ENCODE measurements at places on chromosomes 16 and 17. TPM values are rescaled to one million over a fixed set of nuclear protein-coding genes. Genes with fewer than 3 reads are reported as not detected.

DNA sequence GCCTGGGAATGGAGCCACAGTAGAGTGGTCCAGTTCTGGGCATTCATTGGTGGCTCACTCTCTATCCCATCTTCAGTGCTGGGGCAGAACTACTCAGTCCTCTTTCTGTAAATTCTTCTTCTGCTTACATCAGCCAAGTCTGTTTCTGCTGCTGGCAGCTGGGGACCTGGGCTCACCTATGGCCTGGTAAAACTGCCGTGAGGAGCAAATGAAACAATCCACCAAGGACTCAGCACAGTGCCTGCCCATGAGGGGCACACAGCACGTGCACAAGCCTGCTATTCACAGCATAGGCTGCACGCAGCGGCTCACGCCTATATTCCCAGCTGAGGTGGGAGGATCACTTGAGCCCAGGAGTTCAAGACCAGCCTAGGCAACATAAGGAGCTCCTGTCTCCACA, 30.9 kb upstream of the SNN start:
- peaks cover 69% of the 10 kb centered on the region for H3K4me1 ChIP-seq
- DNase-seq = no peak
- peaks cover 24% of the 10 kb centered on the region for H3K36me3 ChIP-seq
- H3K27ac ChIP-seq = peak overlapping the region; percentile 48

- no peak for DNase-seq
- H3K27ac ChIP-seq = peak overlapping the region; percentile 99
- peak overlapping the region; percentile 97 for H3K4me3 ChIP-seq
- peaks cover 22% of the 10 kb centered on the region for H3K4me1 ChIP-seq
- no peaks in the 10 kb centered on the region for H3K27me3 ChIP-seq
Observed at GRCh38 chr16:22299036-22299435, 1.8 kb downstream of the POLR3E start.

GRCh38 chr17:31900877-31901276, 631 bp downstream of the UTP6 start:
- H3K27me3 ChIP-seq = no peaks in the 10 kb centered on the region
- no peaks in the 10 kb centered on the region for H3K4me1 ChIP-seq
- H3K4me3 ChIP-seq = no peak overlapping the region
- H3K27ac ChIP-seq = no peak overlapping the region
- peaks cover 22% of the 10 kb centered on the region for H3K36me3 ChIP-seq
- no peak for DNase-seq

DNA sequence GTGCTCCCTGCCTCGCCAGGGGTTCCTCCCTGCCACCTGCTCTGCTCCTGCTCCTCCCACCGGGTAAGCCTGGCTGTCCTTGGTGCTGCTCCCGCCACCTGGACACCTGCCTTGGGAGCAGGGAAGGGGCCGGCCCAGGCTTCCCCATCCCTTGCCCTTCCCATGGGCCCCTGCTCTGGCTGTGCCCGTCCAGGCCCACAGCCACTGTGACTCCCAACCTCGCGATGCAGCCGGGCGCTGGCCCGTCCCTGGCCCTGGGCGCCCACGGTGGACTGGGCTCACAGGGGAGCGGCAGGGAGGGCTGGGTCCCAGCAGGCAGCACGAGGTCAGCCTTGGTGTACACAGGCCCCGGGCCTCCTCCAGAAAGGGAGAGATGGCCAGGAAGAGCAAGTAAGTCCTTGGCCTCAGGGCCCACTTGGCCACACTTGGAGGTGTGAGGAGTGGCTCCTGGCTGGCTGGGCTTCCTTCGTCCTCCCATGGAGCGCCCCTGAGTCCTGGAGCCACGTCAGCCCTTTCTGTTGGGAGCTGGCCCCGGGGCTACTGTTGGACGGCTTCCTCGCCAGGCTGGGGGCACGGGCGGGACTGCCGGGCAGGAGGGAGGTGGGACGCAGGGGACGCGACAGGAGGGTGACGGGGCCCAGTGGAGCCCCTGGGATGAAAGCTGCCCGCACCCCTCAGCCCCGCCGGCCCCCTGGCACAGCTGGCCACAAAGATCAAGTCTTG, 15.3 kb downstream of the ENGASE start:
- peaks cover 23% of the 10 kb centered on the region for H3K36me3 ChIP-seq
- no peak for DNase-seq
- peaks cover 32% of the 10 kb centered on the region for H3K27me3 ChIP-seq
- no peaks in the 10 kb centered on the region for H3K4me1 ChIP-seq
- no peak overlapping the region for H3K4me3 ChIP-seq
- no peak overlapping the region for H3K27ac ChIP-seq

- no peak overlapping the region for H3K4me3 ChIP-seq
- no peak overlapping the region for H3K27ac ChIP-seq
- no peaks in the 10 kb centered on the region for H3K4me1 ChIP-seq
- H3K36me3 ChIP-seq = no peaks in the 10 kb centered on the region
- DNase-seq = no peak
Observed at GRCh38 chr16:12658506-12658905, 145.2 kb downstream of the CPPED1 start.

GRCh38 chr16:64617836-64618476, 503.9 kb downstream of the CDH11 start:
- no peak for DNase-seq
- no peaks in the 10 kb centered on the region for H3K4me1 ChIP-seq
- no peaks in the 10 kb centered on the region for H3K27me3 ChIP-seq
- no peak overlapping the region for H3K27ac ChIP-seq

DNA sequence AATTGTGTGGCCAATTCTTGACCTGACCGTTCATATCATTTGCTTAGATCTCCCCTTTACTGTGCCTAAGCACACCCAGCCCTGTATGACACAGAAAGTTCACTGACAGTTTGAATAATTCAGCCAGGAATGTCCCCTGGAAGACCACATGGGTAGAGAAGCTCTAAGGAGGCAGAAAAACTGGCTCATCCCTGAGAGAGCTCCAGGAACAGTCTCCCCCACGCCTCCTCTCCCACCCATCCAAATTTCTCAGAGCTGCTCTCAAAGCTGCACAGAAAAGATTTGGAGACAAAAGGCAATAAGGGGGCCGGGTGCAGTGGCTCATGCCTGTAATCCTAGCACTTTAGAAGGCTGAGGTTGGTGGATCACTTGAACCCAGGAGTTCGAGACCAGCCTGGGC, 11.2 kb downstream of the PRAC1 start:
- no peak for DNase-seq
- no peaks in the 10 kb centered on the region for H3K4me1 ChIP-seq
- H3K27me3 ChIP-seq = peaks cover 65% of the 10 kb centered on the region
- H3K36me3 ChIP-seq = no peaks in the 10 kb centered on the region
- H3K4me3 ChIP-seq = no peak overlapping the region
- no peak overlapping the region for H3K27ac ChIP-seq

DNA sequence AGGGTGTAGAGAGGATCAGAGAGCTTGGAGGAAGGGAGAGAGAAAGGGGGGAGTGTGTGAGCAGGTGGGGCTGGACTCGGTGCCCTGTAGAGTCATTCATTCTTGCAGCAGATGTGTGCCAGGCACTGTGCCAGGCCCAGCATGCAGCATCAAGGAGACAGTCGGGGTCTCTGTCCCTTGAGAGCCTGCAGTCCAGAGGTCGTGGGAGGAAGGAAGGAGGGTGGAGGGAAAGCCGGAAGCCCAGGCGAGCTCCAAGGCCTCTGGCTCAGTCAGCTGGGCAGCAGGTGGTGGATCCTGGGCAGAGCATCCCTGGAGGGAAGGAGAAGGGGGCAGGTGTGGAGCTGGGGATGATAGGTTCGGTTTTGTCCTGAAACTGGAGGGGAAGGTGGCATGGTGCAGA, 27.5 kb downstream of the EPN2 start:
- H3K4me3 ChIP-seq = no peak overlapping the region
- no peak for DNase-seq
- no peaks in the 10 kb centered on the region for H3K27me3 ChIP-seq
- peaks cover 11% of the 10 kb centered on the region for H3K36me3 ChIP-seq
- H3K4me1 ChIP-seq = peaks cover 16% of the 10 kb centered on the region

- no peaks in the 10 kb centered on the region for H3K4me1 ChIP-seq
- no peak for DNase-seq
- no peak overlapping the region for H3K27ac ChIP-seq
- H3K27me3 ChIP-seq = peaks cover 34% of the 10 kb centered on the region
- H3K36me3 ChIP-seq = no peaks in the 10 kb centered on the region
Observed at GRCh38 chr17:56577843-56578204, 15.7 kb upstream of the NOG start.

DNA sequence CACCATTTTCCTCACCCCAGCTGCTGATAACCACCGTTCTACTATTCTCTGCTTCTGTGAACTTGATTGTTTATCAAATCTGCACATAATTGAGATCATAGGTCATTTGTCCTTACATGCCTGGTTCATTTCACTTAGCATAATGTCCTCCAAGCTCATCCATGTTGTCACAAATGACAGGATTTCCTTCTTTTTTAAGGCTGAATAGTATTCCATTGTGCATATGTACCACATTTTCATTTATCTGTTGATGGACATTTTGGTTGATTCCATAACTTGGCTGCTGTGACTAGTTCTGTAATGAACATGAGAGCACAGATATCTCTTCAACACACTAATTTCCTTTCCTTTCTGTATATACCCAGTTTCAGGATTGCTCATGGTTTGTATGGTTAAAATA, 225.3 kb upstream of the TBX2 start:
- no peaks in the 10 kb centered on the region for H3K4me1 ChIP-seq
- no peak overlapping the region for H3K4me3 ChIP-seq
- no peak for DNase-seq
- H3K27ac ChIP-seq = no peak overlapping the region

DNA sequence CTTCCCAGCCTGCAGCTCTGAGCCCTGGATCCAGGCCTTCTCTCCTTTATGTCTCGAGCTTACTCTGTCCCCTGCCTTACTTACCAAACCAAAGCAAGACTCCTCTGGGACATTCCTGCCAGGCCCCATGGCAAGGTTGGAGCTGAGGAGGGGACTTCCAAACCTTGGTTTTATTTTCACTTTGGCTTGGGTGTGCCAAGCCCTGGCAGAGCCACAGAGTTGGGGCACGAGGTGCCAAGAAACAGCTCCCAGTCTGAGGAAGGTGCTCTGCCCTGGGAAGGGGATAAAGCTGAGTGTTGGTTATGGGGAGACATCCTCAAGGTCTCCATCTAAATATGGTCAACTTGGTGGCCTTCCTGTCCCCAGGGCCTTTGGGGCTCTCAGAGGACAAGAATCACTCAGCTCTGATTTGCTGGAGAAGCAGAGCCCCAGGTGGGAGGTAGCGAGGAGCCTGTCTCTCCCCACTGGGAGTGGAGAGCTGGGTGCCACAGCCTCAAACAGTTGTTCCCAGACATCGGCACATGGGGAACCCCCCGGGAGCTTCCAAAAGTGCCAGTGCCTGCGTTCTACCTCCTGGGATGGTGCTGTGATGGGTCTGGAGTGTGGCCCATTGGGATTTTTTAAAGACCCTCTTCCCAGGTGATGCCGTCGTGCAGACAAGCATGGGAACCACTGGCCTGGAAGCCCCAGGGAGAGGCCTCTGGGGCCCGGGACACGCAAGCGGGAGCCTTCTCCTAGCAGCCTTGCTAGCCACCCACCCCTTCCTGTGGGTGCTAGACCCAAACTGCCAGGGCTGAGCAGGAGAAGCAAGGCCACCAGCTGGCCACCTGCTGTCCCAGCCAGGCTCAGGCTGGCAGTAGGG, 10.3 kb downstream of the NLRC5 start:
- H3K4me3 ChIP-seq = no peak overlapping the region
- no peaks in the 10 kb centered on the region for H3K4me1 ChIP-seq

GRCh38 chr16:7111265-7111664, 221.4 kb upstream of the RBFOX1 start:
- H3K27me3 ChIP-seq = no peaks in the 10 kb centered on the region
- DNase-seq = no peak
- no peaks in the 10 kb centered on the region for H3K36me3 ChIP-seq
- H3K4me1 ChIP-seq = no peaks in the 10 kb centered on the region

DNA sequence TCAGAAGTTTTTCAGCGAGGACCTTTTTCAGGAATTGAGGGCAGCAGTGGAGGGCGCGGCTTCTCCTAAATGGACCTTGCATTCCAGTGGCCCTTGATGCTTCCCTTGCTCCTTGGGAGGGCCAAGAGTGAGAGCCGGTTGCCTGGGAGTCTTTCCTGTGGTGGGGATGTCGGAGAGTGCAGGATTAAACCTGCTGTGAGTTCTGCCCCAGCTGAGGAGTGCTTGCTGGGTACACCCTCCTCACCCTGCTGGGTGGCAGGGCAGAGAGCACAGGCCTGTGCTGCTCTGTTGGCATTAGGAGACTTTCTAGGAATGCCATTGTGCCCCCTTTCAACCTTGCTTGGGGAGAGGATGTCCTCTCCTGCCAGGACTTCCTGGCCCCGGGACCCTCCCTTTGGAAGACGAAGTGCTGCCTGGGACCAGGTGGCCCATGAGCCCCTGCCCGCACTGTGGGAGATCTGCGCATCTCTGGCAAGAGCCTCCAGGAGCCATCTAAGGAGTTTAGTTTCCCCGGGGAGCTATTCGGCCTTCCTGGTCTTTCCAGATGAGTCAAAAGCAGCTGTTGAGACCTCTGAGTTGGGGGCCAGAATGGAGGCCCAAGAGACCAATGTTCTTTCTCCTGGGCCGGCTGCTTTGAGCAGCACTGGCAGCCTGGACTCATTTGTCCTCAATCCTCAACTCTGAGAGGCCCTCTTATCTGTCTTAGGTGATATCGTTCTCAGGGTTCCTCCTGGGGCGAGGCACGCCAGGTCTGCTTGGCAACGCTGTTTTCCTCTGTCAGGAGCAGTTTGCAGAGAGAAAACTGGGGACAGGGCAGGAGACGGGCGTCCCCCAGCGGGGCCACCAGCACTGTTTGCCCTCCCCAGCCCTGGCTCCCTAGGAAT, 5.6 kb downstream of the LLGL2 start:
- no peak for DNase-seq
- peak overlapping the region; percentile 41 for H3K4me3 ChIP-seq
- H3K27me3 ChIP-seq = no peaks in the 10 kb centered on the region
- peaks cover 45% of the 10 kb centered on the region for H3K4me1 ChIP-seq

DNA sequence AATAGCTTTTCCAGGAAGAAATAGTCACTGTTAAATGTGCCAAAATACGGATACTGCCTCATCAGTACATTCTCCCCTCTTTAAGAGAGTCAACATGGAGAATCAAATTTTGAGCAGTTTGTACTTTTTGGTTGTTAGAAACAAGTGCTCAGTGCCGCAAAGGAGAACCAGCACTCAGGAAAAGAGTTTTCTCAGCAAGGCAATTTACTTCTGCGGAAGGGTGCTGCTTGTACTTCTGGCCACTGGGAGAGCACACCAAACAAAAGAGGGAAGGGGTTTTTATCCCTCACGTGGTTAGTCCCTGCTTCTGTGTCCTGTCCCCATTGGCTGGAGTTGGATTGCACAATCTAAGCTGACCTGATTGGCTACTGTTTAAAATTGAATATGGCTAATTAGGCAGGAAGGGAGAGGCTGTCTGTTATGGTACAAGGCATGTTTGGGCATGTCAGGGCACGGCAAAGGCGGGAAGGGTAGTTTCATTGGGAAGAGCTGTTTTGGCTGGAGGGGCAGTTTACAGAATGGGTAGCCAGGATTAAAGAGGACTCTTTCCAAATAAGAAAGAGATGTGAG, 499.3 kb downstream of the CDH13 start:
- no peaks in the 10 kb centered on the region for H3K4me1 ChIP-seq
- H3K27me3 ChIP-seq = no peaks in the 10 kb centered on the region
- H3K27ac ChIP-seq = no peak overlapping the region
- no peaks in the 10 kb centered on the region for H3K36me3 ChIP-seq

GRCh38 chr16:78985716-78986605, 614.6 kb downstream of the MAF start:
- peaks cover 51% of the 10 kb centered on the region for H3K4me1 ChIP-seq
- H3K36me3 ChIP-seq = peaks cover 17% of the 10 kb centered on the region
- H3K4me3 ChIP-seq = peak overlapping the region; percentile 68
- H3K27ac ChIP-seq = peak overlapping the region; percentile 82
- DNase-seq = peak; percentile 25
- H3K27me3 ChIP-seq = no peaks in the 10 kb centered on the region

GRCh38 chr16:14345512-14346115, 274.5 kb downstream of the MRTFB start:
- H3K27me3 ChIP-seq = peaks cover 15% of the 10 kb centered on the region
- H3K27ac ChIP-seq = no peak overlapping the region
- no peaks in the 10 kb centered on the region for H3K4me1 ChIP-seq
- no peaks in the 10 kb centered on the region for H3K36me3 ChIP-seq
- H3K4me3 ChIP-seq = no peak overlapping the region

The FNDC8 gene
- not detected for total RNA-seq

The NSMCE1 gene
- total RNA-seq = 83.2 TPM

The SPN gene
- not detected for total RNA-seq

The PRKCB gene
- not detected for total RNA-seq

The KRT36 gene
- total RNA-seq = not detected

Data from Calu3 (cell line).